ENCODE measurements at places on chromosomes 16 and 17.

DNA sequence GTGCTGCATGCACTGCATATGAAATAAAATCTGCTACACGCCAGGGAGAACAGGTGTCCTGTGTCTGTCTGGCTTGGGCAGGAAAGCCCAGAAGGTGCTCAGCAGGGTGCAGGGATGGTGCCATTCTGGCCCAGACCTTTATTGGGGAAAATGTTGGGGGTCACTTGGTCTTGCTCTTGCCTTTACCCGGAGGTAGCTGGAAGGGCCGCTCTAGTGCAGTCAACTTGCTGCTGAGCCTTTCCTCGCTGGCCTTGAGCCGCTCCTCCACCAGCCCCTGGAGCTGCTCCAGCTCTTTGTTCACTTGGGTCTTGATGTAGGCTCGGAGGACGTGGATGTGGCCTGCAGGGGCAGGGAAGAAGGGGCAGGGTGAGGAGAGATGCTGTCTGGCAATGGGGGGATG is 4.5 kb downstream of the CFAP119 start:
- DNase-seq: no peak

DNA sequence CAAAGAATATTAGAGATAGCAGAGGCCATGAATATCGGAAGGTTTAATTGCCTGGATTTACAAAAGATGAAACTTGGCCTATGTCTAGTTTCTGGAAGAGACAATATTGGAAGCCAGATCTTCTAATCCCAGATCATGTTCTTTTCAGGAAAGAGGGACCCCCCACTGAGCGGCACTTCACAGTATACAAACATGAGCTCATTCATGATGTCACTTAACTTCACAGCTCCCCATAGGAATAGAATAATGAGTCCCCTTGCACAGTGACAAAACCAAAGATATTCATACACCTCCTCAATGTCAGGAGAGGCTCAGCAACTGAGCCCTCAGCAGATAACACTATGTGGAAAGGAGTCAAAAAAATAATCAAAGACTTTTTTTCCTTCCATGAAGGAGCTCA is 147.5 kb downstream of the CDH11 start:
- no peak for DNase-seq

DNA sequence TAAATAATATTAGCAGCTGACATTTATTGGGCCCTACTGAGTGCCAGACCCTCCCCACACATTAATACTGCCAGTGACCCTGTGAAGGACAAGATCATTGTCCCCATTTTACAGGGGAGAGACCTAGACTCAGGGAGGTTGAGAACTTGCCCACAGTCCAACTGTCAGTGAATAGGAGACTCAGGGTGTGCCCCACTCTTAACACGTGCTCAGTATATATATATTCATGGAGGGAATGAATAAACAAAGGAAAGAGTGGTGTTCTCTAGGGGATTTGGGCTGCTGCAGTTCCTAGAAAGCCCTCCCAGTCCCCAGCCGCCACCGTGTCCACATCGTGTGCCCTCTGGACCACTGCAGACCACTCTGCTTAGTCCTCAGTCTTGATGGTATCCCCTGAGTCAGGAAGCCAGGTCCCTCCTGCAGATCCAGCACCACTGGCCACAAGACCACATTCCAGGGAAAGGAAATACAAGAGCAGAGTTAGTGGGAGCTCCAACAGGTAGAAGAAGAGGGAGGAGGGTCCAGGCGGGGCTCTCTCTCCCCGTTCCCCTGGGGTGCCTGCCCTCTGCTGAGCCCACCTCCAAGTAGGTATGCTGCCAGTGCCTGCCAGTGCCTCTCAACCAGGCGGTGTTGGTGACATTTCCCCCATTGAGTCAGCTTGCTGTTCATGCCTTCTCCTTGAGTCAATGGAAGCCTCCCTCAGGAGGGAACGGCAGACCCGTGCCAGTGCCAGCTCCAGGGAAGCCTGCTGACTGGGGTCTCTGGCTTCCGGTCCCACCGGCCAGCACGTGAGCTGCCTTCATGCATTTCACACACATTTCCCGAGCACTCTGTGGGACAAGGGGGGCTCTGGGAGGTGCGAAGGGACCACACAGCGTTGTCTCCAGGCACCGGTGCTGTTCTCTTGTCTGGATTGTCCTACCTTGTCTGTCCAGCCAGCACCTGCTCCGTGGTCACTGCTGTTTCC is 75.6 kb downstream of the GNAO1 start:
- DNase-seq: no peak

- DNase-seq: no peak
Observed at GRCh38 chr16:15770512-15770911, 86.3 kb downstream of the MYH11 start.

DNA sequence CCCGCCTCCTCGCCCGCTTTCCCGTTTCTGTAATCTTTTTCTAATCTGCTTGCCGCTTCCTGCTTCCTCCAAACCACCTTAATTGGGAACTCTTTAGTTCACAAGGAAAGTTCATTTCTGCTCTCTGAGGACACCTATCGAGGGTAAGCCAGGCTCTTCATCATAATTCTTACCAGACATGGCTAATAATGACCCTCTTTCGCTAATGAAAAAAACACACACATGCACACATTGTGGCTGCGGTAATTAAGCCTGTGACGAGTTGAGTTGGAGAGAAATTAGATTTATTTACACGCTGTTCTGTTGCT is 100.6 kb downstream of the ZNF423 start:
- DNase-seq: no peak

GRCh38 chr17:74854792-74855191 is 4.9 kb downstream of the GRIN2C start:
- DNase-seq: no peak

GRCh38 chr17:61495161-61495857 is 43.1 kb downstream of the TBX4 start:
- DNase-seq: no peak

- DNase-seq: no peak
Observed at GRCh38 chr16:73059779-73060615, 12.1 kb upstream of the ZFHX3 start.

GRCh38 chr17:68310152-68310551 is 18.9 kb downstream of the ARSG start:
- no peak for DNase-seq

- DNase-seq: no peak
Observed at GRCh38 chr16:17053536-17054160, 417.1 kb downstream of the XYLT1 start.

- DNase-seq: no peak
Observed at GRCh38 chr17:73010414-73010813, 82.1 kb downstream of the SLC39A11 start.

GRCh38 chr17:61366715-61367413 is 32.8 kb upstream of the TBX2 start:
- no peak for DNase-seq

DNA sequence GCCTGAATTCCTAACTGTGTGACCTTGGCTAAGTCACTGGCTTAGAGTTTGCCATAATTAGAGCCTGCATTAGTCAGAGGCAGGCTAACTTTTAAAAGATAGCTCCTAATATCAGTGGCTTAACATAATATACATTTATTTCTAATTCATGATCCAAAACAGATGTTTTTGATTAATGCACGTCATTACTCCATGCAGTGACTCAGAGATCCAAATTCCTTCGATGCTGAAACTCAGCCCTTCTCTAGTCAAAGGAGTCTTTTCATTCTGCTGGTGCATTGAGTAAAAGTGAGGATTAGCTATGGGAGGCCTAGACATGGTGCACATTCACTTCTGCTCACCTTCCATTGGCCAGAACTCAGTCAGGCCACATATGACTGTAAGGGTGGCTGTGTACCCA is 49.8 kb downstream of the IRX3 start:
- DNase-seq: no peak

DNA sequence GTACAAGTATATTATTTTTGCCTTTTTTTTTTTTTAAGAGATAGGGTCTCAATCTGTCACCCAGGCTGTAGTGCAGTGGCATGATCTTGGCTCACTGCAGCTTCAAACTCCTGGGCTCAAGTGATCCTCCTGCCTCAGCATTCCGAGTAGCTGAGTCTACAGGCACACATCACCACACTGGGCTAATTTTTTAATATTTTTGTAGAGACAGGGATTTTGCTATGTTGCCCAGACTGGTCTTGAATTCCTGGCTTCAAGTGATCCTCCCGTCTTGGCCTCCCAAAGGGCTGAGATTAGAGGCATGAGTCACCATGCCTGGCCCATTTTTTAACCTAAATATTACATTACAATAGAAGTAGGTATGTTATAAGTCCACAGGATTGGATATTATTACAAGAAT is 3.2 kb downstream of the TERB1 start:
- no peak for DNase-seq

Data from stimulated activated CD4-positive, alpha-beta T cell treated with anti-CD3 and anti-CD28 coated beads, Interleukin-12 subunit alpha, Interleukin-12 subunit beta, amount 100 ng/mL, for 48 hours (primary cell).